Amygdala (tissue), 56 donors: ENCODE measurements at places on chromosomes 1 and 21.

DNA sequence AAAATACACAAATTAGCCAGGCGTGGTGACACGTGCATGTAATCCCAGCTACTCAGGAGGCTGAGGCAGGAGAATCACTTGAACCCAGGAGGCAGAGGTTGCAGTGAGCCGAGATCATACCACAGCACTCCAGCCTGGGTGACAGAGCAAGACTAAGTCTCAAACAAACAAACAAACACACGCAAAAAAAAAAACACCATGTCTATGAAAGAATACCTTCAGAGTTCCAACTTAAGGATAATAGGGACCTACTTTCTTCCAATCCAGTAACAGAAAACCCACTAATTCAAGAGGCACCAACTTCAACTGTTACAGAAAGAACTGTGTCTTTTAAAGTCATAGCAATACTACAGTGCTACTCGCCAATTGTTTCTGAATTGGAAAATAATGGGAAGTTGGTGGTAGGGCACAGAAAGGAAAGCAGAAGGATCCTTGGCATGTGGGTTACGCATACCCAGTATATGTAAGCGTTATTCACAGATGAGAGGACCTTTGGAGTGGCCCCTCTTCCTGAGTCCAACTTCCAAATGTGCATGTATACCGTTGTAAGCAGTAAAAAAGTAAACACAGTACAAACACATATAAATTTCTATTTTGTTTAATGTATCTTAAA is 87.0 kb downstream of the ACBD6 start:
- no peak for DNase-seq

GRCh38 chr1:199590708-199591107 is 436.8 kb upstream of the NR5A2 start:
- no peak for DNase-seq

GRCh38 chr1:30778154-30778978 is 20.8 kb upstream of the LAPTM5 start:
- DNase-seq, result peak; percentile 22

DNA sequence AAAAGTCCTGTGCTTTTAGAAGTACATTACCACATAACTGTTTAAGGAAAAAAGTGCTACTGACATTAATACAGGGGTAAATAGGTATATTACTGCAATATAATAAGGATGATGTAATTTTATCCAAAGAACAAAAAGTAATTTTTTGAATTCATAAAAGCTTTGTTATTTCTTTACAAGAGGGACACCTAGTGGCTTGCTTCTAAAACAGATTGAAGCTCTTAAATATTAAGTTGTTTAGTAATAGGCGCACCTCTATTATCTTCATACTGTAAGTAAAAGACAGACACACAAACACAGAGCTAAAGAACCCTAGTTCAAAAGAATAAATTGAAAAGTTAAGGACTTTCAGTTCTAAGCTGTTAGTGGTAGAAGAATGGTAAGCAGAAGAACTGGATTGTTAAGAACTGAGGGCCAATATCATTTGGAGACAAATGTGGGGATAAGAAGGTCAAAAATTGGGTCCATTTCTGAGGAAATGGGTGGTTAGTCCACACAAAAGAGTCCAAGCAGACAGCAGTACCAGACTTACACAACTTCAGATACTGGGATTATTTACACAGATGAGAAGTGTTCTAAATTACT is 15.4 kb downstream of the ZNHIT6 start:
- DNase-seq, result no peak

GRCh38 chr1:147486876-147487656 is 54.2 kb upstream of the BCL9 start:
- no peak for DNase-seq

- no peak for DNase-seq
Measured at GRCh38 chr1:87208080-87208479, 120.6 kb upstream of the LMO4 start.

DNA sequence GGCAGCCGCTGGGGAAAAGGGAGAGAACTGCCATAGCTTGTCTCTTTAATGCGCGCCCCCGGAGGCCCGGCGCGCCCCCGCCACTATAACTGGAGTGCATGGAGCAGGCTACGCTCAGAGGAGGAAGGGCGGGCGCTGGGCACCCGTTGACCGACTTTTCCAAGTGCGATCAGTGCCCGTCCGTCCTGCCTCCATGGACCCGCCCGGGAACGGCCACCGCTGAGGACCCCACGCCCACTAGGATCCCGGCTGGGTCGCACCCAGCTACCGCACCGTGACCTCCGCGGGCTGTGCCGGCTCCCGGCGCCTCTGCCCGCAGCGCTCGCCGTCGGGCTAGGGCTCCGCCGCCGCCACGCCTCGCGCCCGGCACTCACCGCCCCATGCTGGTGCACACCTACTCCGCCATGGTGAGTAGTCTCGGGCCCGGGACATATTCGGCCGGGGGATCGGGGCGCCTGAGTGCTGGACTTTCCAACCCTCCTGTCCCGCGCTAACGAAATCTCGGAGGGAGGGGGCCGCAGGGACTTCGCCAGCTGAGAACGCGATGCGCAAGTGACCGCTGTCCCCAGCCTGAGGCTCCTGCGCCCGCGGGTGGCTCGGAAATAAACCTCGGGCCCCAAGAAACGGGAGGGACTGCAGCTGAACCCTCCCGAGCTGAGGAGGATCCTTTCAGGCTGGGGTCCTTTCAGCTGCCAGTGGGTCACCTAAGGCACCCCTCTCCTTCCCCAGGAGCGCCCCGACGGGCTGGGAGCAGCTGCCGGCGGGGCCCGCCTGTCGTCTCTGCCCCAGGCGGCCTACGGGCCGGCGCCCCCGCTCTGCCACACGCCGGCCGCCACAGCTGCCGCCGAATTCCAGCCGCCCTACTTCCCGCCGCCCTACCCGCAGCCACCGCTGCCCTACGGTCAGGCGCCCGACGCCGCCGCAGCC is at the start of gene TFAP2E:
Gene TFAP2E (plus strand): TSS at position 117 of the 927 bp plus-strand sequence. CDS start 264 bp downstream, at position 381.
- DNase-seq, result peak; percentile 28

- DNase-seq, result peak; percentile 78
Measured at GRCh38 chr1:46401964-46402626, 8.0 kb downstream of the FAAH start.

DNA sequence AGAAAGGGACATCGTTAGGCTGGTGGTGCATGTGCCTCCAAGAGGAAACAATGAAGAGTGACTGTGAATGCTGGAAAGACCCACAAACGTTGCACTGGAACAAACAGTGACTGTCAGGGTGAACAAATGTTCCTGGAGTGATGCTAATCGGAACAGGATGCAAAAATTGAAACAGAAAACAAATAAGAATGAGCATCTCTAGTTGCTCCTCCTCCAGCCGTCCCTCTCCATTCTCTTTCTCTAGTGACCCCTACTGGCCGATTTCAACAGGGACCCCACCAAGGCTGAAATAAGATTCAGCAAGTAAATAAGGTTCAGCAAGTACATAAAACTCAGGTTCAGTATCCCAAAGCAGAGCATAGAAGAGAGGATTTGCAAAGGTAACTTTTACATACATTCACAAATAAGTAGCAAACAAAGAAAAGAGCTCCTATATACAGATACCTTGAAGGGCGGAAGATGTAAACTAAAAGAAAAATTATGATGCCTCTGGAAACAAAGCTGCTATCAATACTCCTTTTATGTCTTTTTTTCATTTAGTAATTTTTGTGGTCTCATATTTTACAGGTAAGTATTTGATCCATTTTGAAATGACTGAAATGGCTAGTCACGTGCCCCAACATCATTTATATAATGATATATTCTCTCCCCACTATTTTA is 836.1 kb upstream of the ADAMTS5 start:
- no peak for DNase-seq

- no peak for DNase-seq
Measured at GRCh38 chr1:15624133-15624714, 7.0 kb downstream of the DDI2 start.

GRCh38 chr1:1207571-1207892 is 1.1 kb upstream of the TNFRSF18 start:
- no peak for DNase-seq
